NCI-H1105 (cell line): ENCODE measurements at places on chromosomes 3 and 15.

- no peak for DNase-seq
These were observed 852.3 kb upstream of the ALCAM start for GRCh38 chr3:104514371-104514770.

DNA sequence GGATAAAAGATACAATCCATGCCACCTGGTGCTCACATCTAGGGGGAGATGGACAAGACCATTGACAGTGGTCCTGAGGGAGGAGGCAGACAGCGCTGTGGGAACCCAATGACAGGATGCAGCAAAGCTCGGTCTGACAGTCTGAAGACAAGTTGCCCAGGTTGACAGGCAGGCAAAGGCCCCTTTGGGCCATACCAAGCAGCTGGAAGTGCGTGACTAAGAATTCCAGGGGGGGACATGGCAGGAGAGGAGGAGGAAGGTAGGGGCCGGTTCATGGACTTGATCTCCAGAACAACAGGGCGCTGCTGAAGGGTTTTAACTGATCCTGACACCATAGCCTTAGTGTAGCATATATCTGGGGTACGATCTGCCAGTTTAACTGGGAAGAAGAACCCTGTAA is 83.4 kb downstream of the RPLP1 start:
- no peak for DNase-seq

- no peak for DNase-seq
These were observed 1029.2 kb downstream of the OTOL1 start for GRCh38 chr3:162525771-162526170.

DNA sequence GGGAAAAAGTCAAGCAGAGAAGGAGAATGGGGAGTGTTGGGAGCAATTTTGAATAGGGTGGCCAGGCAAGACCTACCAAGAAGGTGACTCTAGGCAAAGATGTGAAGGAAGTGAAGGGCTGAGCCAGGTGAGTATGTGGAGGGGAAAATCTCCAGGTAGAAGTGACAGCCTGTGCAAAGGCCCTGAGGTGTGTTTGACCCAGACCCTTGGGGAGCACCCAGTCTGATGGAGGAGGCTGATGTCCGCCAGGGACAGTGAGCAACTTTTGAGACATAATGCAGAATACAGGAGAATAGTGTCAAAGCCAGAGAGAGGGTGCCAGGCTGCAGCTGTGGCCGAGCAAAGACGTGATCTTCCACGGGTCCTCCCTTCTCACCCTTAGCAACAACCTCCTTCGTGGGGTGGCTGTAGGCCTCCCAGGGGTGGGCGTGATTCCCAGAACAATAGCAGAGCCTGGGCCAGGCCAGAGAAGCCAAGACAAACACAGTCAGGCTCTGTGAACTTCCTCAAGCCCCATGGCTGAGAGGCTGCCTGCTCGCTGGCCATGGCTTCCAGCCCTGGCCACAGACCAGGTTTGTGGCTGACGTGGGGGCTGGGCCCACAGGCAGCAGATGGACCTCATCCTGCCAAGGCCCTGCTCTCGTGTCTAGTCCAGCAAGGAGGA is 58.1 kb downstream of the SLC6A6 start:
- DNase-seq: no peak

GRCh38 chr15:73872346-73872745 is 1.0 kb upstream of the TBC1D21 start:
- DNase-seq: no peak

DNA sequence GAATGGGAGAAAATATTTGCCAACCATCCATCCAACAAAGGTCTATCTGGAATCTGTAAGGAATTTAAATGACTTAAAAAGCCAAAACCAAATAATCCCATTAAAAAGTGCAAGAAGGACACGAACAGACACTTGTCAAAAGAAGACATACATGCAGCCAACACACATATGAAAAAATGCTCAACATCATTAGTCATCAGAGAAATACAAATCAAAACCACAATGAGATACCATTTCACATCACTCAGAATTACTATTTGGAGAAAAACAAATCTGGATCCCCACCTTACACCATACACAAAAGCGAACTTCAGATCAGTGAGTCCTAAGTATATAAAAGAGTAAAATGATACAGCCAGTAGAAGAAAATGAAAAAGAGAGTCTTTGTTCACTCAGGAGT is 58.6 kb upstream of the MNS1 start:
- no peak for DNase-seq

DNA sequence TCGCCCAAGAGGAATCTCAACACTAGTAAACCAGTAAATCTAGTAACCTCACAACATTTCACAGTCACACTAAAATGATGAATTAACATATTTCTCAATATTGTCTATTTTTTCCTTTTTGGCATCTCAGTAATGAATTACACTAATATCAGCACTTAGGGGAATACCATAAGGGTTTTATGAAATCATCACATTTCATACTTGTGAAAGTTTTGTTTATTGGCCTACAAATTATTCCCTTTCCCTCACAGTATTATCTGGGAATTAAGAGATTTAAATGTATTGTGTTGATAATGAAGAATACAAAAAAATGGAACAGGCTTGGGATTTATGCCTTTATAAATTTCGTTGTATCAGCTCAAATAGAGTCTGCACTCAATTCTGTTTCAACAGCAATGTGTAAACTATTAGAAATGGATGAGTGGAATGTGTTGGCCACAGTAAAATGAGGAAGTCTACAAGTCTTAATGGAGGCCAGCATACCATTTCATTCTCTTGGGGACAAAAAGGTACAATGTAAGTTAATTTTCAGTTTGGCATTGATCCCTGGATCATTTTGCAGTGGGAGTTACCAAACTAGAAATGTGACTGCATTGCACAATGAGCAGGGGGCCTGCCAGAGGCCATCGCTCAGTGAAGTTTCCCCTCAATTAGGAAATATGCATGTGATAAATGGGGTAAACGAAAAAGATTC is 195.4 kb downstream of the FMN1 start:
- no peak for DNase-seq

GRCh38 chr3:173739726-173740125 is 342.2 kb downstream of the NLGN1 start:
- DNase-seq: no peak

- DNase-seq: no peak
These were observed 52.2 kb downstream of the GPR160 start for GRCh38 chr3:170089862-170090600.

GRCh38 chr15:90376789-90377188 is 11.3 kb upstream of the IQGAP1 start:
- no peak for DNase-seq

GRCh38 chr3:98501270-98501669 is 3.8 kb downstream of the OR5K2 start:
- no peak for DNase-seq

- DNase-seq: no peak
These were observed 31.8 kb downstream of the MYO9A start for GRCh38 chr15:72086010-72086697.

DNA sequence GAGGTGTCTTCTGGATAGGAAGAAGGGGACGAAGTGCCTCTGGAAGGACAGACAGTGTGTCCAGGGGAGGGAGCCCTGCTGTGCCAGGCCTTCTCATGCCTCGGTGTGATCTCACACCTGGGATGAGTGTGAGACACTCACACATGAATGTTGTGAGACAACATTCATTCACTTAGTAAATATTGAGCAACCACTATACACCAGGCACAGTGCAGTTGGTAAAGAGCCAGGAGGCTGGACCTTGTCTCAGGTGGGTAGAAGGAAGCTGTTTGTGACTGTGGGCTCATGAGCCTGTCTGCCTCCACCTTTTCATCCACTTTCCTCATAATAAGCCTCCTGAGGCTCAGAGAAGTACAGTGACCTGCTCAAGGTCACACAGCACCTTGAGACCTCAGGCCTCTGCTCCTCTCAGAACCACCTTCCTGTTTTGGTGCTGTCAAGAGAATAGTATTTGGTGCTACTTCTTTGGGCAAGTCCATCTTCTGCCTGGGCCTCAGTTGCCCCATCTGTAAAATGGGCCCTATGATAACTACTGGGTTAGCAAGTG is 20.9 kb downstream of the SLC6A6 start:
- DNase-seq: no peak

DNA sequence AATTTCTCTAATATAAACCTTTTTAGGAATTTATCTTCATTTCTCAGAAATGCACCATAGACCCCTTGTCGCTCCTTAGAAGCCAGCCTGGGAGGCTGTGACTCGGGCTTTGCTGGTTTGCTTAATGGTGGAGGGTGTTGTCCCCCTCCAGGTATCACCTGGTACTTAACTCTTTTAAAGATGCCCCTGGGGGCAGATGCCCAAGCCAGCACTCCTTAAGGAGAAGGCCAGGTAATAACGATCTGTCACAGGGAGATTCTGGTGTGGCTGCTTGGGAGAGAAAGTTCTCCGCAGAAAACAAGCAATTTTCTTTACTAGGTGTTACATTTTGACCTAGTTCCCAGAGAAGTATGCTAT is 22.3 kb downstream of the EHD4 start:
- no peak for DNase-seq

DNA sequence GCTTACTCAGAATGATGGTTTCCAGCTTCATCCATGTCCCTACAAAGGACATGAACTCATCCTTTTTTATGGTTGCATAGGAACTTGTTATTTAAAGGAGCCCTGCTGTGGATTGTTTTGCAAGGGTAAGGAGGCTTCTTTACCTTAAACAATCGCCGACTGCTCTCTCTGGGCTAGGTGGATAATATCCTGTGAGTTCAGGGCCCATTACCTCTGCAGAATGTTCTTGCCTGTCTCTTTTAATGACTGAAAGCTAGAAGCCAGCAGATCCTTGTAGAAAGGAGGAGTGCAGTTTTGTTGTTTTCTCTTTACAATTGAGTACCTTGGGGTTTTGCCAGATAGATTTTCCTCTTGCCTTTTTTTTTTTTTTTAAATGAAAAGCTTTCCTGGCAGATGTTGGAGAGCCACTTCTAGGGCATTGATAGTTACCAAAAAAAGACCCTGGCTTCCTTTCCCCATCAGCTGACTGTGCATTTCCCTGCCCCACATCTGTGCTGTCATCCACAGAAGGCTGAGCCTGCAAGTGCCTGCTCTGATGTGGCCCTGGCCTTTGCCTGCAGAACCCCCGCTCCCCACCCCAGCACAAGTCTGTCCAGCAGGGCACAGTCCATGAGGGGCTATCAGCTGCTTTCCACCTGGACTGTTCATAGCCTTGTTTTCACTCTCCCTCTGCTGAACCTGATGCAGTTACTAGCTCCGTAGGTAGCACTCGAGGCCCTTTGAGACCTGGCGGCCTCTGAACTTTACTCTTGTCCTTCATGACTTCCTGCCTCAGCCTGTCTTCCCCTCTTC is 113.1 kb downstream of the CHCHD6 start:
- peak; percentile 85 for DNase-seq

- no peak for DNase-seq
These were observed 803 bp upstream of the B3GNT5 start for GRCh38 chr3:183252118-183252782.

DNA sequence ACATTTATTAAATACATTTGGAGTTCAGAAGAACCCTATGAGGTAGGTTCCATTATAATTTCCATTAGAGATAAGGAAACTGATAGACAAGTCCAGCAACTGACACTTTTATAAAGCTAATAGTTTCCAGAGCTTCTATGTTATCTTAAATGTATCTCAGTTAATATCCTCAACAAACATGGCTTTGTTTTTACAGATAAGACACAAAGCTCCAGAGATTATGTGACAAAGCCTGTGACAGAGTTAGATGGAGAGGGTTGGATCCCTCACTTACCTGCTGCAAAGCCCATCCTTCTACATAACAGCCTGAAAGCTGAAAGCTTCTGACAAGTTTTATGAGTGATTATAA is 473 bp upstream of the COMMD2 start:
- no peak for DNase-seq
